ENCODE measurements at places on chromosomes 11 and 22.

DNA sequence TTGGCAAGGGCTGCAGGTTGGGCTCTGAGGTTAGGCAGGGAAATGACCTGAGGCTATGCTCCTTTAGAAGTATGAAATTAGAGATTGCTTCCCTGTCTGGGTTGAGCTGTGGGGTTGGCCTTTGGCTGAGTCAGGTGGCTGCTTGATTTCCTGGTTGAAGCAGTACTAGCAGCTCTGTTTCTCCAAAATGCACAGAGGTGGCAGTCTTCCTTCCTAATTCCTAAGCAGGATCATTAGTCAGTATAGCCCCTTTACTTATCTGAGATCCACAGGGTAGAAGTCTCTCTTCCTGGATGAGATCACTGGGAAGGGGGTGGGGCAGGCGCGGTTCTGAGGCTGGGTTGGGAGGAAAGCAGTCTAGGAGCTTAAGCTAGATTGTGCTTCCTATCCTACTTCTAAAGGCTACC lies 1917.5 kb downstream of the LRRC4C start:
- no peak for DNase-seq

GRCh38 chr11:64960719-64961118 lies 11.2 kb downstream of the MAJIN start:
- DNase-seq, result no peak

- no peak for DNase-seq
Measured at GRCh38 chr11:121236115-121237001, 56.2 kb upstream of the SC5D start.

DNA sequence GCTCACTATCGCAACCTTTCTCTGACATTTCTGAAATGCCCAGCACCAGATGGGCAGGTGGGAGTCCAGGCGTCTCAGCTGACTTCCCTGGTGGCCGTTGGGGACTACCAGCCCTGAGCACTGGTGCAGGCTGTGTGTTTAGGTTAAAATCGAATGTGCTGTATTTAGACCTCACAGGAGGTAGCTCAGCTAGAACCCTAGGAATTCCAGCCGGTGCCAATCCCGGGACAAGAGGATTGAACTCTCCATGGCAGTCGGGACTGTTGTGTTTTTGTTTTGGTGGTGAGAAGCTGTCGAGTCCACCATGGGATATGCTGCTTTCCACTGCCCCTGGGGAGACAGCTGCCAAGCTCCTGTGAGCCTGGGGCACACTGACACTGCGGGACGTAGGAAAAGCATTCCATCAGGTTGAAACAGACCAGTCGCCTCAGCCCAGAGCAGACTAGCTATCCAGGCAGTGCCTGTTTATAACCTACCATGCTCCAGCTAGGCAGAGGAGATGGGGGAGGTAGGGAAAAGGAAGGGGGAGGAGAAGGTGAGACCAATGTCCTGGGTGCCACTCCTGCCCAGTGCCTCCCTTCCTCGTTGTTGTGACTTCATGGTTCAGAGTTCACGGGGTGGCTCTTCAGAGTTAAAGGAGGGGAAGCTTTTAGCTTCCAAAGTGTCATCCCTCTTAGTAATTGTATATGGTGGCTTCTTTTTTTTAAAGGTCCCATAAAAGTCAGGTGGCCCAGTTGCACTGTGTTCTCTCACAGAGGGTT lies 53.0 kb downstream of the MICAL2 start:
- no peak for DNase-seq

DNA sequence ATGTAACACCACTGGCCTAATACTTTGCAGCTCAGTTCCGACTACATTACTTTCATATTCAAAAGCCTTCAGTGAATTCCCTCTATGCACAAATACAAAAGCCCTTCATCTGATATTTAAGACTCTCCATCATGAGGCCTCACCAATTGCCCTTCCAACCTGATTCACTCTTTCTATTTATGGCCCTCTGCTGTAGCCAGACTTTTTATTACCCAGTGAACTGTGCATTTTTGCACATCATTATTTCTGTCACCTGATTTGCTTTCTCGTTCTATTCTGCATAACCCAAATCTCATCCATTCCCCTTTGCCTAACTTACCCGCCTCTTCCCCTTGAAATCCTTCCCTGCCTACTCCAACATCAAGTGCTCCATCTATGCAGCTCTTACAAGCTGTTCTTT lies 78.3 kb downstream of the BBOX1 start:
- no peak for DNase-seq

DNA sequence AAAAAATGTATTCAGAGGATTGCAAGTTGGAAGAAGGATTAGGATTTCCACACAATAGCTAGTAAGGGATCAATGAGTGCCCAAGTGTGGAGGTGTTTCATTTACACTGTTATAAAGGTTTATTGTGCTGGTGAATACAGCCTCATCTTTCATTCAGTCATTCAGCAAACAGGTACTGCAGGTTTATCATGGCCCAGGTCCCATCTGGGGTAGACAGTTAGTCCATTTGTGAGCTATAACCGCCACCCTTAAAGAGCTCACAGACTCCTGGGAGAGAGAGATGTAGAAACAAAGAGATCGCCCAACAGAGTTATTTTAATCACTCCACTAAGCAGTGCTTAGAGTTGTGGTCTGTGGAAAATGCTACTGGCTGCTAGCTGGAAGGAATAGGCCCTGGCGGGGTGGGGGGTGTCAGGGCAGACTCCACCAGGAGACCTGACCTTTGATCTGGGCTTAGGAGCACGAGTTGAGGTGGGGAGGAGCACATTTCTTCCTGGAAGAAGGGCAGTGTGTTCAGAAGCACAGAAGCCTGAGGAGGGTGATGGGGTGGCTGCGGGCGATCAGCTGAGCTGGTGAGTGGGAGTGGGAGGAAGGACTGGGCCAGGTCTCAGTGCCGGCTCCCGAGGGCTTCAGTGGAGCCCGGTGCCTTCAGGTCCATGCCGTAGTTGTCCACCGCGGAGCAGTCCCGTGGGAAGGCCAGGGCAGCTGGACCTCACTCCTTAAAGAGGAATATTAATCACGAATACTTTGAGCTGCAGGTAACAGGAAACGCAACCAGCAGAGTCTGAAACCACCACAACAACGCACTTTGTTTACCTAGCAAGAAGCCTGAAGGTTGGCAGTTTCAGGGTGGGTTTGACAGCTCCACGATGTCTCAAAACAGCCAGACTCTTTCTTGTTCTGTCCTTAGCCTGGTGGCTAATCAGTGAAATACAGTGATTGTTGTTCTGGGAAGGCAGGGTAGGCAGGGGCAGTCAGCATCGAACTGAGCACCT lies 11.2 kb downstream of the TOM1 start:
- DNase-seq, result no peak

DNA sequence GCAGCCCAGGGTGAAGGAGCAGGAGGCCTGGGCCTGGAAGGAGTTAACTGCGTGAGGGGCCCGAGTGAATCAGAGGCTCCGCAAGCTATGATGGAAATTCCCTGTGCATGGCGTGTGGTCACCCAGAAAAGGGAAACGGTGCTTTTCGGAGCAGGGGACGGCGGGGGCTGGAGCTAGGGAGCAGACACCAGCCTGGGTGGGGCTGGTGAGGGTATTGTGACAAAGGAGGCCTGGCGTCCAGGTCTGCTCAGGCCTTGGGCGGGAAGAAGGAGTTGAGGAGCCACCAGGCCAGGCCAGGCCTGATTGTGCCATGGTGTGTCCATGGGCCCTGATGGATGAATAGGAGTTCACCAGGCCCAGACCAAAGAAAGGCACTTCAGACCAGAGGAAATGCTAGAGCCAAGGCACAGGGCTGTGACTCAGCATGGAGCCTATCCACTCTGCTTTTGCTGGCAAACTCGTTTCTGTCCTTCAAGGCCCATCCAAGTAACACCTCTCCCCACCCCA lies 12.8 kb upstream of the SPI1 start:
- DNase-seq, result no peak

GRCh38 chr11:56855217-56855616 lies 106.7 kb upstream of the OR9G4 start:
- no peak for DNase-seq

DNA sequence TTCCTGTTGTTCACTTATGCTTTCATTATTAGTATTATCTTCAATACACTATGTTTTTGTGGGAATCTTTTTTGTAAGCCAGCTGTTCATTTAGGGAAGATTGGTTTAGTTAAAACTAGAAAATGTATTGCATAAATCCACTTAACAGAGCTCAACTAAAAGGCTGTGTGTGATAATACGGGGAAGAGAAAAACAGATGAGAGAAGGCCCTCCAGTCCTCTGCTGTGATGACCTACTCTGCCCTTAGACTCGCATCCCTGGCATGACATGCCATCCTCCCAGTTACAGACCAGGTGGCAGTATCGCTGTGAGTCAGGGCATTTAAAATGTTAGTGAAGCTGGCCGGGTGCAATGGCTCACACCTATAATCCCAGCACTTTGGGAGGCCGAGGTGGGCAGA lies 173.4 kb upstream of the TTC12 start:
- no peak for DNase-seq

- no peak for DNase-seq
Measured at GRCh38 chr22:37559901-37560607, at the start of gene CDC42EP1. Gene CDC42EP1, plus strand, starts transcription at chr22:37560480. Its CDS starts 5,870 bp downstream, at chr22:37566350.

DNA sequence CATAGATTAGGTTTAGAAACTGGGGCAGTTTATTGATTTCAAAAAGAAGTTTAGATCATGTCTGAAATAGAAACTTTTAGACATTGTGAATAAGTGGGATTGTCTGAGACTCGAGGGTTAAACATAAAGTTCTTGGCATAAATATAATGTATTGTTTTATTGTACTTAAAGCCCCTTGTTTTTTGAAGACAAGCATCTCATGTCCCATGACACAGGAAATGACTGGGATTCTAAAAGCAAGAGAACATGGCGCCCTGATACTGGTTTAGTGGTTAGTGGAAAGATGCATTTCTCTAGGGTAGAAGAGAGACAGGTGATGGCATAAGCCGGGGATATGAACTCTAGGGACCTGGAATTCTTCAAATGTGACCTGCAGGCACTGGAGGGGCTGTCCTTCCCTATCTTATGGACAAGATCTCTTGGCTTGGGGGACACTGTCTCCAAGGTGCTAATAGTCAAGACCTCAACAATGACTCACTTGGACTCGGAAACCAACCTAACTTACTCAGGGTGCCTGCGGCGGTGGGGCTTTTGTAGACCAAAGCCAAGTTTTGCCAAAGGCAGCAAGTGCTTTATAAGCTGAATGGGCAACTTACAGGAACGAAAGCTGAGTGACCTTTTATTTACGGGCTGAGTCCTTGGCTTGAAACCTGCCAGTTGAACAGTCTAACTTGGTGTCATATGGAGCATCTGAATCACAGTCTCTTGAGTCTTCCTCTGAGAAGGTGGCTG lies 48.2 kb downstream of the UBASH3B start:
- DNase-seq, result no peak

DNA sequence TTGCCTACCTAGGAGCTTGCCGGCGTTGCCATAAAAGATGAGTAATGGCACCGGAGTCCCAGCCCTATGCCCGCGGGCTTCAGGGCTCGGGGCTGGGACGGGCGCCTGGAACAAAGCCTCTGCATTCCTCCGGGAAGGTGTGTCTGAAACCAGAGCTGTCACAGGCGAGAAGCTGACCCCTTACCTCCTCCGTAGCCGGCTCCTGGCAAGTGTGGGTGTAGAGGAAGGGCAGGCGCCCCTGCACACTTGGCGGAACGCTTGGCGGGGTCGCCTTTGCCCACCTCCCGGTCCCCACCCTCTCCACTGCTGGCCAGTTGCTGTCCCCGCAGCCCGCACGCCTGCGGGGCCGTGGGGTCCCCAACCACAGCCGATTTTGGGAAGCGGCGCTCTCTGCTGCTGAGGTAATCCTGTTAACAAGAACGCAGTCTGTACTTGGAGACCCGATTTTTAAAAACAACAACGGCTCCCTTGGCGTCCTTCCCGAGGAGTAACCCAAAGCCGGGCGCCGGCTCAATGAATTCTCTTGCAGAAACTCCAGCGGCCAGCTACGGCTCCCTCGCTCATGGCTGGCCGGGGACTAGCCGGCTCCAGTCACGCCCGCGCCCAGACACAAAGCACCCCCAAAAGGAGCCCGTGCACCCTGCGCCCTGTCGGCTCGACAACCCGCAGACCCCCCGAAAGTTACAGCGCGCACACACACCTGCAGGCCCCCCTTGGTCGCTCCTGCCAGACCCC lies 89.2 kb downstream of the PLEKHA7 start:
- DNase-seq, result no peak

- no peak for DNase-seq
Measured at GRCh38 chr11:84685976-84686375, 941.2 kb downstream of the DLG2 start.

- no peak for DNase-seq
Measured at GRCh38 chr11:121340032-121340580, 47.5 kb downstream of the SC5D start.

GRCh38 chr11:70140711-70141485 lies 62.2 kb upstream of the FADD start:
- DNase-seq, result no peak

- no peak for DNase-seq
Measured at GRCh38 chr22:42632096-42632495, 8.3 kb downstream of the ATP5MGL start.

DNA sequence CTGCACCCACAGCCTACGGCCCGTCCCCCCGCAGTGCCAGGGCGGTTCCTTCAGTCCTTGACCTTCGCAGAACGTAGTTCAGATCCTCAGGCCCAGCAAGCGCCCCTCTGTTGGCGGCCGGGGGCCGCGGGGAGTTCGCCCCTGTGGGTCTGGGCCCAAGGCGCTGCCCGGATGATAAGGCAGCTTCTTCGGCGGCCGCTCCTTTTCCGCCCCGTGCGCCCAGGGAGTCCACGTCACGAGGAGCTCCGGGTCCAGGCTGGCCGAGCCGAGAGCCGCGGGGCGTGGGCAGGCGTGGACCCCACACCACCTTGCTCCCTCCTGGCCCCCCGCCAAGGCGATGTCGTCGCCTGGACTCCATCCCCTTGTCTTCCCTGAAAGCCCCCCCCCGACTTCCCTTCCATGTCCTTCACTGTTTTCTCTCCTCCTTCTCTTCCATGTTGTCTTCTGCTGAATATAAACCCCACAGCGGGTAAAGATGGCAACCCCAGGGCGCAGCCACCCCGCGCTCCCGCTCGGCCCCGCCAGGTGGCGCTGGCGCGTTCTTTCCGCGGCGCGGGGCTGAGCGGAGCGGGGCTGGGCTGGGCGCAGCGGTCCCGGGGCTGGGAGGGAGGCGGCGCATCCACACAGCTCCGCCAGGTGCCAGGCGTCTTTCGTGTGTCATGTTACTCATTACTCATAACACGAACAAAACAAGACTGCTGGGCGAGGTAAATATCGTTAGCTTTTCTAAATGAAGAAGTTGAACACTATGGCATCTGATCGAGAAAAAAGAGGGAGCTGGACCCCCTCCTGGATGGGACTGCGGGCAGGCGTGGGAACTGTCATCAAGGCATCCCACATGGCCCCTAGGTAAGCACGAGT lies 321.0 kb downstream of the NTM start:
- DNase-seq, result no peak
